ENCODE measurements at places on chromosomes 2 and 18.

- DNase-seq, result no peak
Observed at GRCh38 chr18:49988733-49989132, 175.4 kb upstream of the ACAA2 start.

DNA sequence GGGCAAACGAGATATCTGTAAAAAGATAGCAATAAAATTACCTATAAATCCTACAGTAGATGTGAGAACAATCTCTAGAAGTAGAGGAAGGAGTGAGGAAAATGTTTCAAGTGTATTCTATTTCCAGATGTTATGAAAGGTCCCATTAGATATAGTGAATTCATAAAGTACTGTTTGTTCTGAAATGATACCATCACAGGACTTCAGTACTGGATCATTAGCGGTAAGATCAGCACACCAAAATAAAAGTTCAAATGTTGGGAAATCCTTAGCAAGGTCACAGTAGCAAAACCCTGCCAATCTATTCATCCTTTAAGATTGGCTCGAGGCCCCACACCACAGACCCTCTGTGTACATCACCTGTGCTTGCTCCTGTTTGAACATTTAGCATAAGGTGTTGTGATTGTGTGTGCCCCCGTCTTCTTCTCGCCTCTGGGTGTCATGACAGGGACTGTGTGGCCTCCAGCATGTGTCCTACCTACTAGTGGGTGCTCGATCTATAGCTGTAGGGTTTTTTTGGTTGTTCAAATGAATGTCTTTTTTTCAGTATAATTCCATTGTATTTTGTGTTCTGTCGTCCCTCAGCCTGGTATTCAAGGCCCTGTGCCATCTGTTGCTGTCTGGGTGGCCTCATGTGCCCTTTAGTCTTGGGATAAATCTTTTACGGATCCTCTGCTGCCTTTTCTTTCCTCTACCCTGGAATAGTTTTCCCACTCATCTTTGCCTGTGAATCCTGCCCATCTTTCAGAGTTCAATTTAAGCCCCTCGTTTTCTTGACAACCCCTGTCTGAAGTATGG lies 9.1 kb downstream of the MFSD6 start:
- DNase-seq, result no peak

- no peak for DNase-seq
Observed at GRCh38 chr2:1635823-1636222, 108.5 kb downstream of the PXDN start.

GRCh38 chr2:105403241-105403782 lies 4.5 kb upstream of the FHL2 start:
- no peak for DNase-seq

- DNase-seq, result no peak
Observed at GRCh38 chr2:128591022-128591860, 272.6 kb upstream of the HS6ST1 start.

- no peak for DNase-seq
Observed at GRCh38 chr2:210132239-210132638, 39.0 kb downstream of the KANSL1L start.

DNA sequence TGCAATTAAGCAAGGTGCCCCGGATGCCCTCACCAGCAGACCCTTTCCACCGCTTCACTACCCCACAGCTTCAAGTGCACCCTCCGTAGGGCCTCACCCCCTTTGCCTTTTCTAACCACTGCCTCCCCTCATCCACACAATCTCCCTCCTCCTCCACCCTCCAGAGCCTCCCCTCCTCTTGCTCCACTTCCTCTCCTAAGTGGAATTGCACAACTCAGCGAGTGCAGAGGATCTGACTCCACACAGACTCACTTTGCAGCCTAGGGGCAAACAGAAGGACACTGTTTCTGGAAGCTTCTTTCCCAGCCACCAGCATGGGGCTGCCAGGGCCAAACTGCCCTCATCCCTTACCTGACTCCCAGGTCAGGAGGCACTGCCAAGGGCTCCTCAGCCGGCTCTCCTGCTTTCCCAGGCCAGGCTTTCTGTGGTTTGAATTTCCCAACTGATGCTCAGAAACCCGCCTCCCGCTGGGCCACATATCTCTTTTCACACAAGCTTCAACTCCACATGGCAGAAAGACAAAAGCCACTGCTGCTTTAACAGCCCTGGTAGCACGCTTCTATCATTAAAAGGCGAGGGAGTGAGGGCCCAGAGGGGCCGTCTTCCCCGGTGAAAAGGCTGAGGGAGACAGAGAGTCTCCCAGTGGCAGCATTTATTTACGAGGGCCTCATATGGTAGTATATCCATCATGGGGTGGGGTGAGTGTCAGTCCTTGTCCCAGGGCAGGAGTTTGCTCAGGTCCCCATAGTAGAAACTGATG lies 74.7 kb upstream of the MGAT4A start:
- no peak for DNase-seq

GRCh38 chr18:75307530-75307929 lies 96.9 kb downstream of the TSHZ1 start:
- no peak for DNase-seq

DNA sequence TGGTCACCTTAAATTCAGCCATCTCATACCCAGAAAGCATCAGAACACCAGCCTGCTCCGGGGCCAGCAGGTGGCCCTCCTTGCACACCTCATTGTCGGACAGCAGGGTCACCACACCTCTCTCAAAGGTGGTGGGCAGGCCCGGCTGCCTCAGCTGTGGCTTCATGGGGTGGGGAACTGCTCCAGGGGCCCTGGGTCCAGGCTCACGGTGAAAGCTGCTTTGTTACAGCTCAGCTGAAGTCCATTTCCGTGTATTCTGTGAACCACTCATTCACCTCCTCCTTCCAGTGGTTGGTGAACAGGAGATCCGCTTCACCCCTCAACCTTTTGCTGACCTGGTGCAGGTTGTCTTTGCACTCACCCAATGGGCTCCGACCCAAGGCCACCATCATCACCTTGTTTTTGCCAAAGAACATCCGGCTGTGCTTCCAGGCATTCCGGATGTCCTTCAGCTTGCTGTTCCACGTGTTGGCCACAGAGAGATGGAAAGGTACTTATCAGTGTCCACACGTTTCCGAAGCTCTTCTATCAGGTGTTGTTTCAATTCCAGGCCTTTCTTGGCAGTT lies 78.6 kb upstream of the LDLRAD4 start:
- DNase-seq, result no peak

GRCh38 chr2:203820969-203821368 lies 46.6 kb upstream of the CTLA4 start:
- no peak for DNase-seq

DNA sequence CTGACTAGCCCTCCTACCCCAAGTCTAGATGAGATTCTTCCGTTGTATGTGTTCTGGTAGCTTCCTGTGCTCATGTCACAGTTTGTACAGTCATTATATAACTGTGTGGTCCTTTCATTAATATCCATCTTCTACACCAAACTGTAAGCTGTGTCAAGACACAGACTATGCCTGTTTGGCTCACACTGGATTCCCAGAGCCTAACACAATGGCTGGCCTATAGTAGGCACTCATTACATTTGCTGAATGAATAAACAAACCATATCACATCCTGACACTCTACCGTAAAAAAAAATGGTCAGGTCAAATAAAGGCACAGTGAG lies 72.6 kb downstream of the ANKRD44 start:
- no peak for DNase-seq

GRCh38 chr2:145085612-145086011 lies 565.7 kb upstream of the ZEB2 start:
- no peak for DNase-seq

- no peak for DNase-seq
Observed at GRCh38 chr2:119267604-119268003, 44.0 kb downstream of the STEAP3 start.

DNA sequence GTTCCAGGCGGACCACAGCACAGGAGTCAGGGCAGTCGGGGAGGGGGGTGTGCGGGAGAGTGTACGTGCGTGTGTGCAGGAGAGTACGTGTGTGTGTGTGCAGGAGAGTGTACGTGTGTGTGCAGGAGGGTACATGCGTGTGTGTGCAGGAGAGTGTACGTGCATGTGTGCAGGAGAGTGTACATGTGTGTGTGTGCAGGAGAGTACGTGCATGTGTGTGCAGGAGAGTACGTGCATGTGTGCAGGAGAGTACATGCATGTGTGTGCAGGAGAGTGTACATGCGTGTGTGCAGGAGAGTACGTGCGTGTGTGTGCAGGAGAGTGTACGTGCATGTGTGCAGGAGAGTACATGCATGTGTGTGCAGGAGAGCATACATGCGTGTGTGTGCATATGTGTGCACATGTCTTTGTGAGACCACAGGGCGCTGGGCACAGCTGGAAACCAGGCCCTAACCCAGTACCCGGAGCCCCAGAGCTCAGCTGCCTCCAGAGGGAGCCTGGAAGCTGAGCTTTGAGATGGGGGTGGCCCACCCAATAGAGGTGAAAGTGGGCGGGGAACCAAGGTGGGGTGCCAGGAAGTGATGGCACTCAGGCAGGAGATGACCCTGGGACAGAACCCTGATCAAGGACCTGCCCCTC lies 13.9 kb upstream of the KLHL30 start:
- DNase-seq, result no peak

DNA sequence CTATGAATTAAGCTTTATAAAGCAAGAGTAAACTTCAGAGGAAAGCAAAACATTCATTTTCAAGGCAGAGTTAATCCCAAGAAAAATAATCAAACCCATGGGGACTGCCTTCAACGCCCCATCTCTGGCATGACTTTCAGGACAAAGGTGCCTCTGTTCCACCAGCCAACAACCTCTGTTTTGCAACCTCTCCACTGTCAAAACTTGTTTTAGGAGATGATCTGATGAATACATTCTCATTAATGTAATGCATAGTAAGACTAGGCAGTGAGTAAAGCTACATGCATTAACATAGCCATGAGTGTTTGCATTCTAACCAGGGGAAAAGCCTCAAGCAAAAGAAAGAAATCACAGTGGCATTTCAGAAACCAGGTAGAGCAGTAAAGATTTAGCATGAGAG lies 357.0 kb downstream of the FBXO15 start:
- no peak for DNase-seq

DNA sequence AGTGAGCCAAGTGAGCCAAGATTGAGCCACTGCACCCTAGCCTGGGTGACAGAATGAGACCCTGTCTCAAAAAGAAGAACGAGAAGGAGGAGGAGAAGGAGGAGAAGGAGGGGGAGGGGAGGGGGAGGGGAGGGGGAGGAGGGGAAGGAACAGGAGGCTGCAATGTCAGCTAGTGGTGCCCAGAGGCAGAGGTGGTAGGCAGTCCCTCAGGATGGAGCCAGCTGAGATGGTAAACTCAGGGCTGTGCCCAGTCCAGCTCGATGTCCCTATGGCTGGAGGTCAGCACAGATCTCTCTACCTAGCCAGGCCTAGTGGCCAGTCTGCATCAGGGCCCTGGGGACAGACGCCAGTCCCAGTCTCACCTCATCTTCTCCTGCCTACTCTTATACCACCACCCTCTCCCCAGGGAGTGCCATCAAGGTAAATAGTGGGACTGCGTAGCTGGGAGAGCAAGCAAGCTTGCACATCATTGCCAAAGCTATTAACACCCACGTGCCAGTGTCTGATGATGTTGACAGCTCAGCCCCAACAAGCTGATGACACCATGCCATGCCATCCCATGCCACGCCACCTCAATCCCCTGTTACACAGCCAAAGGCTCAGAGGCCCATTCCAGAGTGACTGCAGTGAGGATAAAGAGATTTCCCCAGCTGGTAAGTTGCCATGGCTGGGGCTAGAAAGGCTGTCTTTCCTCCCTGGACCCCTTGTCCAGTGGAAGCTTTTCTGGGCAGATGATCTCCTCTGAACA lies 7.6 kb upstream of the PLB1 start:
- DNase-seq, result no peak

DNA sequence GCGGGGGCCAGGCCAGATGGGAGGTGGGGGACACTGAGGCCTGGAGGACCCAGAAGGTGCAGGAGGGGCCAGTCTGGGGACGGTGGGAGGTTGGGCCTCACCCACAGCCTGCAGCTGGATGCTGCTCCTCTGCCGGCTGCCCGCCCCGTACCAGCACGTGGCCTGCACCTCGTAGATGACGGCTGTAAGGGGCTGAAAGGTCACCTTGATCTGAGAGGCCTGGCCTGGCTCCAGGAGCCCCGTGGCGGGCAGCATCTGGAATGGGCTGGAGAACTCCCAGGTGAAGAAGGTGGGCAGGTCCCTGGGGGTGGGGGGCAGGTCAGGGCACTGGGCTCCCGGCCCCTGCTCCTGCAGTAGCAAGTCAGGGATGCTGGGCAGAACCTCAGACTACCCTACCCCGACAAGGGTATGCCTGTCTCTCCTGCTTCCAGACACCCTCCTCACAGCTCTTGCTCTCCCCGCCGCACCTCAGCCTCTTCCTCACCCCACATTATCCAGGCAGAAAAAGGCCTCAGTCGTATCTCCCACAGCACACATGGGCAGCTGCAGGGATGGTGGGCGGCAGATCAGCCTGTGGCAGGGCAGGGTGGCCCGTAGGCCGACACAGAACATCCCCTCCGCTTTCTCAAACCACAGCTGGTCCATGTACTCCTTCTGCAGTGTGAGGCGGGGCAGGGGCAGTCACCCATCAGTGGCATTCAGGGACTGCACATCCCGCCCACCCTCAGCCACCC lies 10.1 kb downstream of the CFAP65 start:
- DNase-seq, result no peak

DNA sequence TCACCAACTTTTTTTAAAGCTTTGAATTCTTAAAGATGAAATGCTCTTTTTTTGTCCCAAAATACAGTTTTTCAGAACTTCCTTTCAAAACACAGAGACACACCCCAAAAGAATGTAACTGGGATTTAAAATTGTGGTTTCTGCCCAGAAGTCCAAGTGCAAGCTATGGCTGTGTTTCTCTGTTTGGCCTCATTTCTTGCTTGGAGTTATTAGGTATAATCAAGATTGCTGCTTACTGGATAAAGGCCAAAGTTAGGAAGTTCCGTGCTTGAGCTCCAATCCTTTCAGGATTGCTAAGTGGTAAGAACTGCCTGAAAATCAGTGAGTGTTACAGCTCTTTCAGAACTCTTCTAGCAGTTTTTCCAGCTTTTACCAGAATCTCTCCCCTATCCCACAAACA lies 16.9 kb downstream of the ZBTB7C start:
- DNase-seq, result no peak

DNA sequence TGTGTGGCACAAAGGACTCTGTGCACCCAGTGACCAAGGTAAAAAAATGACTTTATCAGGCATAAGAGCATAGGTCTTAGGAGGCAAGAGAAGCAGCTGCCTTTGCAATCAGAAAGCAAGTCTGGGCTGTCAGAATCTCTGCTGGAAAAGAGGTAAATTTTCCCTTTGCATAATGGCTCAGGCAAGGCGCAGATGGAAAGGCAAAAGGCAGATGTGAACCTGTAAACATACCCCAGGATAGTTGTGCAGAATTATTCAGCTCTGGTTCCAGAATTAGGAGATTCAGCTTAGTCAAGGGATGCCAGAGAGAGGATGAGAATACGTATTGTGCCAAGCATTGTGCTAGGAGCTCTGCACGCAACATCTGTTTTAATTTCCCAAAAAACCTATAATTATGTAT lies 258.7 kb downstream of the CLIP4 start:
- no peak for DNase-seq

DNA sequence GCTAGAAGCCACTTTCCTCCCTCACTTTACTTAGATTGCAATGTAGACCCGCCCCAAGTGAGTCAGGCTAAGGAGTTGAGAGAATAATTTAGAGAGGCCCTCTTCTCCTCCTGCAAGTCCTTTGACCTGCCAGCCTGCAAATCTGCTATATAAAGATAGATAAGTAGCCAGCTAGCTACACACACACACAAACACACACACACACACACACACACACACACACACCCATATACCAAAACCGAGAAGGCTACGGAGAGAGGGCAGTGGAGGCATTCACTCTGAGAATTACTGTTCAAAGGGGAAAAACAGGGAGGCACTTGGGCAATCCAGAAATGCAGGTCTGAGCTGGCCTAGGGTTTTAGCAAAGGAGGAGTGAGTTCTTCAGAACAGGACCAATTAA lies 23.0 kb upstream of the SMAD7 start:
- no peak for DNase-seq

- DNase-seq, result no peak
Observed at GRCh38 chr2:227513113-227513512, 41.2 kb downstream of the AGFG1 start.
